ENCODE measurements at places on chromosomes 11 and 22.

GRCh38 chr11:134487696-134488095 lies 75.7 kb upstream of the B3GAT1 start:
- DNase-seq = no peak

- no peak for DNase-seq
Measured at GRCh38 chr11:76627606-76628005, 42.9 kb downstream of the LRRC32 start.

- DNase-seq = no peak
Measured at GRCh38 chr11:102223859-102224258, 93.4 kb upstream of the BIRC3 start.

GRCh38 chr22:23841292-23841691 lies 2.5 kb upstream of the DERL3 start:
- no peak for DNase-seq

GRCh38 chr11:112881461-112881860 lies 79.8 kb upstream of the NCAM1 start:
- DNase-seq = peak; percentile 33

DNA sequence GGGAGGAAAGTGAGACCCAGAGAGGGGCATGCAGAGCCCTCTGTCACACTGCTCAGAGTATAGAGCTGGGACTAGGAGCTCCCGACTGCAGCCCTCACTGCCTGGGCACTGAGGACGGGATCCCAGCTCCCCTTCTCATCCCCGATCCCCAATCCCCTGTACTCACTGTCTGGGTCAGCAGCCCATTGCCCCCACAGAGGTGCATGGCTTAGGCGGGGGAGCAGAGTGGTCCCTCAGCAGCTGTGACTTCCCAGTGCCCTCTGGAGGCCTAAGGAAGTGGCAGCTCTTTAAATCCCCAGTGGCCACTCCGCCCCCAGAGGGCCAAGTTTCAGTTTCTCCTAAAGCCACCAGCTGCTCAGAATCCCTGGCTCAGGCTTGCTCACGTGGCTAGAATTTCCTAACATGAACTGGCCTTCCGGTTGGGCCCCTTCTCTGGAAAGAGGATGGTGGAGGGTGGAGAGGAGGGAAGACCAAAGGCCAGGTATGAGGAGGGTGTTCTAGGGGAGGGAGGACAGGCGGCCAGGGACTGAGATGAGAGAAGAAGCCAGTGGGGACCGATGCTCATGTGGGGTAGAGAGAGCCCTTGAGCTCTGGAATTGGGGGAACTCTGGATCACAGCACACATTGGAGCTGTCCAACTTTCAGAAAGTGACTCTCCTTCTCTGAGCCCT lies at the start of gene BATF2:
Gene BATF2, minus strand, starts transcription at position 262 of the 671 bp plus-strand sequence. Its CDS starts 57 bp downstream, at position 205.
- DNase-seq = peak; percentile 29

- DNase-seq = no peak
Measured at GRCh38 chr11:130806746-130807145, 109.5 kb downstream of the SNX19 start.

DNA sequence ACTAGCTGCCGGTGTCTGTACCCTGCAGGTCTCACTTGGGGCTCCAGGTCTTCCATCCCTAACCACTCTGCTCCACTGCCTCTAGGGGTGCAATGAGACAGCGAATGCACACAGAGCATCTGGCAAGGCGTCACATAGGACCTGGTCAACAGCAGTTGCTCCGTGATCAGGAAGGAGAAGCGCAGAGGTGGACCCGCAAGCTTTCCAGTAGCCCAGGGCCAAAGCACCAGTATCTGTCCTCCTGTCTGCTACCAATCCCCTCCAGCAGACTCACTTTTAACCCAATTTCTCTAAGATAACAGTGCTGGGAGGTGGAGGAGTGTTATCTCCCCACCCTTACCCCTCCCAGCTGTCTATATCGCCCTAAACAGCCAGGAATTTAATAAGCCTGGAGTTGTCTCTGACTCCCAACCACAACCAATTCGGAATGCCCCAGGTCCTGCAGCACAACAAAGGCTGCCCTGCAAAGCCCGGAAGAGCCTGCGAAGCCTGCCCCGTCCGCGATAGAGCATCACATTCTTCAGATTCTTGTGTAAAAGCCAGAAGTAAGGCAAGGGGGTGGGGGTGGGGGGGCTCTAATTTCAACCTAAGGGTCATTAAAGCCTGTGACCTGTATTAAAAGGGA lies 19.3 kb downstream of the MYH9 start:
- DNase-seq = no peak

GRCh38 chr22:43292630-43293018 lies 50.5 kb downstream of the SCUBE1 start:
- no peak for DNase-seq

DNA sequence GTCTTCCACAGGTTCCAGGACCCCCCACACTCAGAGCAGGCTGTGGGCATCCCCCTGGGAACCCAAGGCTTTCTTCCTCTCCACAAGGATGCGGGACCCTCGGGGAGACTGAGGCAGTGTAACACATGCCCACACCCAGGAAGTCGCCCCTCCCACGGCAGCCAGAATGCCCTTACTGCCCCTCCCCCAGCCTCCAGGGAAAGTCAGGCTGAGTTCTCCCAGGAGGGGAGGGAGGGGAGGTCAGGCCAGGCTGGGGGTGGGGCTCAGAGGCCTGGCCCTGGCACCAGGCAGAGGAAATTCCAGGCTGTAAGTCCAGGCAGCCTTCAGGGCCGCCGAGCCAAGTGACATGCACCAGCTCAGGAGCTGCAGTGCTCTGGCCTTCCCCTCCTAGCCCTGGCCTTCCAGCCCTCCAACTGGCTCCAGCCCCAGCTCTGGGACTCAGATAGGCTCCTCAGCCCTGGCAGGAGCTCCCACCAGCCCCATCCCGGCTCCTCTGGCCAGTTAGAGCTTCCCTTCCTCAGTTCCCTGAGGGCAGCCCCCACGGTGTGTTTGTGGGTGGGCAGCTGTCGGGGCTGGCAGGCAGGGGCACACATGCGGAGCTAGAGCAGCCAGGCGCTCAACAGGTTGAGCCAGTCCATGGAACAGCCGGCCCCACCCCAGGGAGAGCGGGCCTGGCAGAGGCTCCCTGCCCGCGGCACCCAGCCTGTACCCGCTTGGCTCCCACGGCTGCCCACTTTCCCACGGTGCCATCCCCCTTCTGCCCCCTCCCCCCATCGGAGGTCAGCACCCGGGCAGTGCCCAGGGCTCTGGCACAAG lies 3.6 kb downstream of the BCL9L start:
- DNase-seq = peak; percentile 68

DNA sequence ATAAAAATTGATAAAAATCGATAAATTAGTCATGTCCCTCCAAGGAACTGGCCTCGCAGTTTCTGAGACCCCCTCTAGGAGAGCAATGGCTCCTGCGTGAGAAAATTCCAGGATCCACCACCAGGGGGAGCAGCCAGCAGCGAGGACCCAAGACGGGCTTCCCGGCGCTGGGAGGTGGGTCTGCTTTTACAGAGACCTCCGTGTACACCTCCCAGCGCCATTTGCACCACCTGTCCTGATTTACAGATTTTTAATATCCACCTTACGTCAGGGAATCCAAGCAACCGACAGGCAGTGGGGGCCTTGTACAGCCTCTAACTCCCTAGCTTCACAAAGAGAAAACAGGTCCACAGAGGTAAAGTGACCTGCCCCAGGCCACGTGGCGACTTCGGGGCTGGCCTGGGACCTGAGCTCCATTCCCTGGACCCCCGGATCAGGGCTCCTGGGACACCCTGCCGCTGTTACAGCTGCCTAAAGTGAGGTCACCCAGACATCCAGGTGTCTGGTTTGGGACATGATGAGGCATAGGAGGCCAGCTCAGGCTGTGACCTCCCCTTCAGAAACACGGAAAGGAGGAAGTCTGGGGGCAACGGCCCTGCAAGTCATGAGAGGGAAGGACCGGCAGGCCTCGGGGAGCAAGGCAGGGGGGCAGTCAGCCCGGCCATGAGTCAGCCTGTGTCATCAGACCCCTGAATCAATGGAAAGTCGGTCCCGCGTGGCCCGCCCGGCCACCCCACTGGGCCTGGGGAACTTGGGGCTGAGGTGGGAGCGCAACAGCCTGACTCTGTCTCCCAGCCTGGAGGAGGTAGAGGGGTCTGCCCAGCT lies 3.5 kb downstream of the OSM start:
- DNase-seq = no peak

GRCh38 chr11:13423372-13423771 lies 39.6 kb downstream of the BTBD10 start:
- DNase-seq = no peak

GRCh38 chr22:32255726-32256125 lies 579 bp upstream of the SLC5A4 start:
- DNase-seq = no peak

DNA sequence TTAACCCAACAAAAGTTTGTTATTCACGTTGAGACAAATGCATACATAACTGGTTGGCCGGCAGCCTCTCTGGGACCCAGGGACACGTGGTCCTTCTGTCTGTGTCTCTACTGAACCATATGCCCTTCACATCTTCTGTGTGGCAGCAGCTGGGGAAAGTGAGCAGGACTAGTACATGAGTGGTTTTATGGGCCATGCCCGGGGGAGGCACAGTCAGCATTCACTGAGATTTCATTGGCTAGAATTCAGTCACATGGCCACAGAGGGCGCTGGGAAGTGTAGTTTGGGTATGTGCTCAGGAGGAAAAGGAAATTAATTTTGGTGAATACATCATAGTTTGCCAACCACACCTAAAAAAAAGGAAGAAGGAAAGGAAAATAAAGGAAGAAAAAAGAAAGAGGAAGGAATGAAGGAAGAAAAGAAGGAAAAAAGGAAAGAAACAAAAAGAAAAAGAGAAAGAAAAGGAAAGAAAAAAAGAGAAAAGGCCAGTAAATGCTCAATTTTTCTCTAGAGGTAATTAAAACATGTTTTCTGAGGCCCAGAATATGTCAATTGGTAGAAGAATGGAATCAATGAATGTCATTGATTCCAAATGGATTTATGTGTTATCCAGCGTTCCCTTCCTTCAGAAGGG lies 55.9 kb upstream of the KIRREL3 start:
- no peak for DNase-seq

GRCh38 chr11:117519170-117519569 lies 191.5 kb downstream of the CEP164 start:
- no peak for DNase-seq

- no peak for DNase-seq
Measured at GRCh38 chr22:40238425-40239344, 61.0 kb downstream of the TNRC6B start.
